ENCODE measurements at places on chromosomes 3 and 15. TPM values are rescaled to one million over a fixed set of nuclear protein-coding genes. Genes with fewer than 3 reads are reported as not detected.

DNA sequence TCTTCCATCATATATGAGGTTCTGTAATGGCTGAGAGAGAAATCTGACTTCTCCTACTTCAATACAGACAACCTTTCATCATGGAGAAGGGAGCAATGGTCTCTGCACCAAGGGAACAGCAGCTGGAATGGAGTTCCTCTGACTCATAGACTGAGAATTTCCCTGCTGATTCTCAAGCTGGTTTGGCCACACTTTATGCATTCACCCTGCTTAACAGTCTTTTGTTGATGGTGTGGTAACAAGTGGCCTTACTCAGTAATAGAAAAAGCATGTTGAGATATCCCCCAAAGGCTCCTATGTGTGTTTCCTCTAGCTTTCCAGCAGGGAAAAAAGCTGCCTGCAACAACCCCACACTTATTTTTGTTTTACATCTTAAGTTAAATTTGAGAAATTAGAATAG lies 138.1 kb downstream of the GREM1 start:
- DNase-seq = no peak

DNA sequence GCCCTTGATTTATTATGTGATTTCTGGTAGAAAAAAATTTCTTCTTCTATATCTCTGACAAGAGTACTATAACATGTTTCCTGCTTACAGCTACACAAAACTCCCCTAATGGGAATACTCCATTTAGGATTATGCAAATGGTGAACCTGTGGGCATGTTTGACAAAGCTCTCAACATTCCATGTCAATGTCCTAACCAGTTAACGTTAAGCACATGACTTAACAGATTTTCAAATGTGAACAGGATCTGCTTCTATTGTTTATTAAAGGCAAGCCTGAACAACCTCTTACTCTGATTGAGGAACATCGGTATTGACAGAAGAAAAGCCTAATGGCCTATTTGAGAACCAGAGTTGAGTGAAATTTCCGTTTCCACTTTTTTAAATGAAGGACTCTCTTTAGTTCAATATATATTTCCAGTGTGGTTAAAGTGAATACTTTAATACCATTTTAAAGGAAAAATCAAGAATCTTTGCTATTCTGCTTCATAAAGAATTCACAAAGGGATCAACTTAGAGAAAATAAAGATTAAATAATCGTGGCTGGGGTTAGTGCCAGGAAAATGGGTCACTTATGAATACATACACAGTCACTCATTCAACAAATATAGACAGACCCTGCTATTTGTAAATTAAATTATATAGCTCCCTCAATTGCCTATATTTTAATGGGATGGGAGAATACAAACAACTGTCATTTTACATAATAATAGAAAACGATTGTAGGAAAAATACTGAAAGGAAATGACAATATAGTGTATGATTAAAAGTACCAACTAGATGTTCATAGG lies 300.3 kb upstream of the CBLB start:
- no peak for DNase-seq

GRCh38 chr3:134658555-134658954 lies 7.7 kb upstream of the KY start:
- no peak for DNase-seq

GRCh38 chr3:114504941-114505628 lies 211.3 kb downstream of the TIGIT start:
- DNase-seq = no peak

DNA sequence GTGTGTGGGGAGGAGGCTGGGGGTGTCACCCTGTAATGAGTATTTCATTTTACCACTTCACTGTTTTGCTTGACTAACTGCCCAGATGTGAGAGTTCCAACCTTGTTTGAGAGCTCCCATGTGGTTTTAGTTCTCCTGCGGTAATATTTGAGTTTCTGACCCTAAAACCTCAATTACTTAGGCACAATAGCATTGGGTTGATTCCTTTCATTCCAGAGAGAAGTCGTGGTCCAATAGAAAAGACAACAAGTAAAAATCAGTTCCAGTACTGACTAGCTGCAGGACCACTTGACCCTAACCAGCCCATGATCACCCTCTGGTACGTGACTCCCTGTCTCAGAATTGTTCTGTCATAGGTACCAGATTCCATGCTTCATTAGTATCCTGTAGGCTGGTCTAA lies 630.4 kb downstream of the CADM2 start:
- no peak for DNase-seq

GRCh38 chr3:169759256-169759655 lies 5.6 kb downstream of the TERC start:
- DNase-seq = no peak

DNA sequence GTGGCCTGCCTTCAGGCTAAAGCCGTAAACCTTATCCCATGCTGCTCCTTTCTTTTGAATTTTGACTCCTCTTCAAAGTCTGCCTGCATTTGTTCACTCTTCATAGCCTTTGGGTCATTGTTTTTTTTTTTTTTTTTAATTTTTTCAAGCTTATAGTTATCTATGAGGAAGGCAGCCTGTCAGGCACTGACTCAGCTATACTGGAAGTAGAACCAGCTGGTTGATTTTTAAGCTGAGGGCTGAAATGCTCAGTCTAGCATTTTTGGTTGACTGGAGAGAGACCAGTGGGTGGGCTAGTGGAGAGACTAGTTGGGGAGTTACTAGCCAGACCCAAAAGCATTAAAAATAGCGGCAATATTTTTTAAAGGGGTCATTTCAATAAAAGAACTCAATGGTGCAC lies 44.1 kb downstream of the C3orf20 start:
- DNase-seq = no peak

- no peak for DNase-seq
Observed at GRCh38 chr3:190089711-190090110, 31.0 kb downstream of the P3H2 start.

Gene GOLGA8T
- total RNA-seq = 1.1 TPM

Gene SAXO2
- 3.1 TPM for total RNA-seq

Gene SPSB4
- total RNA-seq = 6.9 TPM
